Amygdala (tissue), 56 donors: ENCODE measurements at places on chromosomes 3 and 15.

GRCh38 chr3:144770281-144770680, 798.7 kb downstream of the DIPK2A start:
- no peak for DNase-seq

DNA sequence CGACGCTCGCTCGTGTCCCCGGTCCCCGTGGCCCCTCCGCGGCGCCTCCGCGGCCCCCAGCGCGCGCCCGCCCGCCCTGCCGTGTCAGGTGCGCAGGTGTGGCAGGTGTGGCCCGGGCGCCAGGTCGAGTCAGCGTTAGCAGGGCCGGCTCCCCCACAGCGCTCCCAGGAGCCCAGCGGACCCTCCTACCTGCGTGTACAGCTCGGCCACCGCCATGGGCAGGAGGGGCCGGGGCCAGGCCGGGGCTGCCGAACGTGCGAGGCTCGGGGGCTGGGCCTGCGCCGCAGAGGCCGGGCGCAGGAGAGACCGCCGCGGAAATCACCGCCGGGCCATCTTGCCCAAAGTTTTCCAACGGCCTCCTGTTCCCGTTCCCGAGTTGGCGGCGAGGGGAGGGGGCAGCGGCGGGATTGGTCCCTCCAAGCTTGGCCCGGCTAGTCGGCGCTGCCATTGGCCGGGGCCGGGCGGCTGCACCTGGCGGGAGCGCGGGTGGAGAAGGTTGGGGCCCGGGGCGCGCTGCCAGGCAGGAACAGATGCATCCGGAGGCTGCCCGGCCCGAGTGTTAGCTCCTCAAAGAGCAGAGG, at the start of gene MYO5C:
Gene MYO5C, minus strand, starts transcription at position 384 of the 581 bp plus-strand sequence. Its CDS starts 168 bp downstream, at position 216.
- no peak for DNase-seq

DNA sequence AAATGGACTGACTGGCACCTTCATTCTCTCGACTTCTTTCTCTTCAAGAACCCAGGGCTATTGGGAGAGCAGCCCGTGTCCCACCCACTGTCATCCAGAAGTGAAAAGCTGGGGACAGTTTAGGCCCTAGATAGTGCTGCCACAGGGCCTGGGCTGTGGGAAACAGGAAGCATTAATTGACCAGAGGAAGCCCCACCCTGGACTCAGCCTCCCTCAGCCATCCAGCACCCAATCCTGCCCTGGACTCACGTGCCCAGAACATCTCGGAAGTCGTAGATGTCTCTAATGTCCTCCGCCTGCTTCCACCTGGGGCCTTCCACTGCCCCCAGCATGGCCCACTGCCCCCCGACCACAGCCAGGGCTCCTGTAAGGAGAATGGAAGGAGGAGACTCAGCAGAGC, 2.3 kb downstream of the CAMK1 start:
- DNase-seq, result no peak

DNA sequence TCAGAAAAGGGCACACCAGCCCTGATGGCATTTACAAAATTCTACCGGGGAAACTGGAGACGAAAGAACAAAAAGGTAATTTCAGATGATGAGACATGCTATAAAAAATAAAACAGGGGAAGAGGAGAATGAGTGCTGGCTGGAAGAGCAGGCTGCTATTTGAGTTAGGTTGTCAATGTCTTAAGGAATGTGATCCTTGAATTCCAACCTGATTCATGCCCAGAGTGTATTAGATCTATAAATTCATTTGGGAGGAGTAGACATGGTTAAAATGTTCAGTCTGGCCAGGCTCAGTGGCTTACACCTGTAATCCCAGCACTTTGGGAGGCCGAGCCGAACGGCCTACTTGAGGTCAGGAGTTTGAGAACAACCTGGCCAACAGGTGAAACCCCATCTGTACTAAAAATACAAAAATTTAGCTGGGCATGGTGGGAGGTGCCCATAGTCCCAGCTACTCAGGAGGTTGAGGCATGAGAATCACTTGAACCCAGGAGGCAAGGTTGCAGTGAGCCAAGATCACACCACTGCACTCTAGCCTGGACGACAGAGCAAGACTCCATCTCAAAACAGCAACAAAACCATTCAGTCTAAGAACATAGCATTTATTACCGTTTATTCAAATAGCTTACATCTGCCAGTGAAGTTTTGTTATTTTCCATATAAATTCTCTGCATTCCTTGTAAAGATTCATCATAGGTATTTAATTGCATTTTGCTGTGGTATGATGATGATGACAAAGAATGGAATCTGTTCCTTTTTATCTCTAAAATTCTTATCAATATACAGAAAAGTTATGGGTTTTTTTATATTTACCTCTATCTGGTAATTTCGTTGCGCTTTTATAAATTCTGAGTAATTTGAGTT, 126.7 kb upstream of the NR2E3 start:
- no peak for DNase-seq

GRCh38 chr15:71629781-71630474, 180.4 kb upstream of the NR2E3 start:
- no peak for DNase-seq

DNA sequence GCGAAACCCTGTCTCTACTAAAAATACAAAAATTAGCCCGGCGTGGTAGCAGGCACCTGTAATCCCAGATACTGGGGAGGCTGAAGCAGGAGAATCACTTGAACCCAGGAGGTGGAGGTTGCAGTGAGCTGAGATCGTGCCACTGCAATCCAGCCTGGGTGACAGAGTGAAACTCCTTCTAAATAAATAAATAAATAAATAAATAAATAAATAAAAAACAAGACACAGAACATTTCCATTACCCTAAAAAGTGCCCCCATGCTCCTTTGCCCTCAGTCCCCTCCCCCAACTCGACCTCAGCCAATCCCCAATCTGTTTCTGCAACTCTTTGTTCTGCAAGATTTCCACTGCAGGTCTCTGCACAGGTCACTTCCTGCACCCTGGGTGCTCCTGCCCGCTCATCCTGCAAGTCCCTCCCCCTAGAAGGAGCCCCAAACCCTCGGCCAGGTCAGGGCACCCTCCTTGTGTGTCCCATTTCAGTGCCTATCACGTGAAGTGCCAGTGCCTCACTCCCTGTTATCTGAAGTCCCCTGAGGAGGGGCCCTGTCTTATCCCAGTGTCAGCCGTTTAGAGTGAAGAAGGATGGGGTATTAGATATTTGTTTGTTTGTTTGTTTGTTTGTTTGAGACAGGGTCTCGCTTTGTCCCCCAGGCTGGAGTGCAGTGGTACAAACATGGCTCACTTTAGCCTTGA, 1.1 kb downstream of the FAM240A start:
- DNase-seq, result no peak

DNA sequence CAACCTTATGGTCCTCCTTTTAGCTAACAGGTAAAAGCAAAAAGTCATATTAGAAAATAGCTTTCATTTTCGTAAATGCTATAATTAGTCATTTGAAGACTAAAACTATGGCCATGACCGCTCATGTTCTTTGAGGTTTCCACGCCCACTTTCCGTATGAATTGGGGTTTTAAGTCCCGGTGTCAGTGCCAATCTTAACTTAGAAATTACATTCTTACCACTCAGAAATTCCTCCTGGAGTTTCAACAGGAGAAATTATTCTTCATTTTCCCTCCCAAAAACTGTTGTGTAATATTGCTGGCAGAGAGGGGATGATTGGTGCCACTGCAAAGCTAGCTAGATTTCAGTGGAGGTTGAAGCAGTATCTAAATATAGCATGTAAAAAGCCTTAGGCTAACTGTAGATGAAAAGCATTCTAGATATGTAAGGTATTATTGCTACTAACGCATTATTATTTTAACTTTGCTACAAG, 71.0 kb upstream of the MDFIC2 start:
- DNase-seq, result no peak

DNA sequence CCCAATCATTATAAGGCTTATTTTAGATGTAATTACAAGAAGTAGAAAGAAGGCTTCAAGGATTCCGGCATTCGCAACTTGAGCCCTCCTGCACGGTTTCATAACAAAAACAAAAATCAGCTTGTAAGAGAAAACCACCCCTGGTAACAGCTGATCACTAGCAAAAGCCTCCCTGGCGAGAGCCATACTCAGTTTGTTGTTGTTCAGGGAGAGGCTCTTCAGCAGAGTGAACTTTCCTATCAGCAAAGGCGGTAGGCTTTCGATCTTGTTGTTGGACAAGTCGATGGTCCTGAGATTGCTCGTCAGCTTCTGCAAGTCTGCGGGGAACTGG, 710 bp downstream of the LRRC57 start:
- no peak for DNase-seq

GRCh38 chr3:150357923-150358607, 50.0 kb upstream of the TSC22D2 start:
- DNase-seq, result no peak

DNA sequence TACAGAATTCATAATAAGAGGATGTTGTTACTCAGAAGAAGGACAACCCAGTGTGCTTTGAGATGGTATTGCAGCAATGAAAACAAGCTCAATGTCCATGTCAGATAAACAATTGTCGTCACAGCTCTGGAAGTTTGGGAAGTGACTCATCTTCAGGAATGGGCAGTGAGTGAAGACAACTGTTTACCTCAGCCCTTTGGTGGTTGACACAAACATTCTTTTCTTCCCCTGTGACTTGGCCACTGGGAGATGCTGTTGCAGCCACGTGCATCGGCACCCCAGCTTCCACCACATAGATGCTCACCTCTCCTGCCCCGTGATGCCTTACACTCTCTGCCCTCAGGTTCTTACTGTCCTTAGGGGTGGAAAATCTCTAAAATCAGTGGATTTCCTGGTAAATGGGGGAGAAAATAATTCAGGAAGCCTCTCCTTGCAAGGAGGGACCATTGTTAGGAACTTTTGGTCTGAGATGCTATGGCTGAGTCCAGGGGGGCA, 114.1 kb upstream of the GALNT15 start:
- no peak for DNase-seq

GRCh38 chr3:99965077-99965476, 147.4 kb downstream of the CMSS1 start:
- DNase-seq, result no peak

- DNase-seq, result no peak
These were observed 46.5 kb upstream of the CGNL1 start for GRCh38 chr15:57329582-57330367.

DNA sequence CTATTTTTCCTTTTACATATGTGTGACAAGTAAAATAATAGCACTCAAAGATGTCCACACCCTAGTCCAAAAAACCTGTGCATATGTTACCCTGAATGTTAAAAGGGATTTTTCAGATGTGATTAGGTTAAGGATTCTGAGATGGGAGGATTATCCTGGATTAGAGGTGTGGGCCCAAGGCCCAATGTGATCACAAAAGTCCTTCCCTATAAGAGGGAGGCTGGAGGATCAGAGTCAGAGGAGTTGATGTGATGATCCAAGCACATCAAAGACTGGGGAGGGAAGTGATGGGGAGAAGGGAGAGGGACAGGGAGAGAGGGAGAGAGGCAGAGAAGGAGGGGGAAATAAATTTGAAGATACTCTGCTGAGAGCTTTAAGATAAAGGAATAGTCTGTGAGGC, 512.6 kb downstream of the PLOD2 start:
- DNase-seq, result no peak

DNA sequence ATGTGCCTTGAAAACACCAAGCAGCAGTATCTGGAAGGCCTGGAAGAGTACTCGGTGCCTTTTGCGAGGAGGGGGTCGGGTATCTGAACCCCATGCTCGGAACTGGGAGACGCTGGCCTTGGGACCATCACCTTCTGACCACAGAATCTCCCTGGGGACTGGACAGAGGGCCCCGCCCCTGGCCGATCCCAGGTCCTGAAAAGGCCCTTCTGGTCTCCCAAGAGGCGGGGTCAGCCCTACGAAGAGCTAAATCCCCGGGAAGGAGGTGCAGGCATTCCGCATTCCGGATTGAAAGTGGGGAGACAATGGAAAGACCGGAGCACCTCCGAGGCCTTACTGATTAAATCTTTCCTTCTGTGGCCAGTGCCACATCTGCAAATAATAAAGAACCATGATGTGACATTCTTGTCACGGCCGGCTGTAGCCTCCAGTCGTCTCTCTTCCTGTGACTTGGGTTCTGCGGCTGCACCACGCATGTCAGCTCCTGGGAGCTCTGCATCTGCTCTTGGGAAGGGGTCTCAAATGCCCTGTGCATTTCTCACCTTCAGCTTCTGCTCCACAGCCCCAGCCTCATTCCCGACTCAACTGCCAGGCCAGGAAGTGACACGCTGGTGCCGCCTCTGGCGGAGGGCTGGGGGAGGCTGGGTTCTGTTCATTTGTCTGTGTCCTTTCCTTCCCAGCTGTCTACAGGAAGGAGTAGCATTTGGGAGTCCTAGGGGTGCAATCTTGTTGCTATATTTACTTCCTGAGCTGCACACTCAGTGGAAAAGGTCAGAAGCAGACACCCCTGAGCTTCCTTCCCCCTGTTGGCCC, 173.5 kb downstream of the KLF13 start:
- no peak for DNase-seq

- DNase-seq, result no peak
These were observed 8.0 kb downstream of the MGLL start for GRCh38 chr3:127814325-127814781.

- no peak for DNase-seq
These were observed 12.6 kb downstream of the RBMS3 start for GRCh38 chr3:29293421-29293820.

DNA sequence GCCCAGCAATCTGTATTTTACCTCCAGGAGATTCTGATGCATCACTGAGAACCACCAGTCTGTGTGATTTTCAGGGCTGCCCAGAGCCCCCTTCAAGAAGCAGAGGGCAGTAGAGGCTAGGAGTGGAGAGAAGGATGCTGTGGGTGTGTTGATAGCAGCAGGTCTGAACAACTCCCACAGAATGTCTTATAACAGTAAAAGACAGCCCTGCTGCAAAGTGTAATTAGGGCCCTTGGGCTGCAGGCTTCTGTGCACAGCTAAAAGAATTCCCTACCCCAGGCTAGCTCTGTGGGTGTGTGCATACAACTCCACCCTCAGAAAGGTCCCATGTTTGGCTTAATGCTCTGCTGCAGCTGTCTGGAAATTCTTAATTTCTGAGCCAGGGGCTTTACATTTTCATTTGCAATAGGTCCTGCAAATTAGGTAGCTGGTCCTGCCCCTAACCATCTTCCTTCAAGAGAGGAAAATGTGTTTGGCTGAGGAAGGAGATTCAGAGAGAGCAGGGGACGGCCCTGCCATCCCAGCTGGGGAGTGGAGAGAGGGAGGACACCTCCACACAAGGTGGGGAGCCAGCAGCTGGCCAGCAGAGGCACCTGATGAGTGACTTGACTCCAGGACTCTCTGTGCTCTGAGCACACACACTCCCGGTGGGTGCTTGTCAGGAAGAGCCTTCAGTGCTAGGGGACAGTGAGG, 43.2 kb upstream of the RAB6B start:
- DNase-seq, result no peak

- no peak for DNase-seq
These were observed 8.5 kb downstream of the SH2D7 start for GRCh38 chr15:78100886-78101285.
